ENCODE measurements at places on chromosomes 11 and 22.

DNA sequence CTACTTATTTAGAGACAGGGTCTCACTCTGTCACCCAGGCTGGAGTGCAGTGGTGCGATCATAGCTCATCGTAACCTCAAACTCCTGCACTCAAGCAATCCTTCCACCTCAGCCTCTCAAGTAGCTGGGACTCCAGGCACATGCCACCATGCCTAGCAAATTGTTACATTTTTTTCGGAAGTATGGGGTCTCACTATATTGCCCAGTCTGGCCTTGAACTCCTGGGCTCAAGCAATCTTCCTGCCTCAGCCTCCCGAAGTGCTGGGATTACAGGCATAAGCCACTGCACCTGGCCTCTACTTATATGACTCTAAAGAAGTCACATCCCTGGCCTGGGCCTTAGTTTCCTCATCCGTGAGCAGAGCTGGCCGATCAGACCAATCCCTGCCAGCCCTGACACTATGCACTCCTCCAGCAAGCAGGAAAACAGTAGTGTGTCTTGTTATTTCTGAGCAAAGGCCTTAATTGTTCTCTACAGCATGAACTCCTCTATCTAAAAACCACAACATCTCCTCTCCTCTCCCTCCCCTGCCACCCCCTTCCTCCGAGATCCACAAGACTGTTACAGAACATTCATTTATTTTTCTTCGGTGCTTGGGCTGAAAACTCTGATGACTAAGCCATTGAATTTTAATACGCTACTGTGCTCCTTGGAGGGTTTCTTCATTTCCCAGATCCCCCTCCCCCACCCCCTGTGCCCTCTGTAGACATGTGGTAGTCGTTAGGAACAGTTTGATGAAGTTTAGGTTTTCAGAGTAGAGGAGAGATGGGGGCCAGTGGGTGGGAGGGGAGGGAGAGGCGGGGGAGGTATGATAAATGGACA lies 91.5 kb downstream of the ABTB2 start:
- DNase-seq: no peak

GRCh38 chr11:75667255-75667830 lies 1.5 kb downstream of the MAP6 start:
- peak; percentile 5 for DNase-seq

DNA sequence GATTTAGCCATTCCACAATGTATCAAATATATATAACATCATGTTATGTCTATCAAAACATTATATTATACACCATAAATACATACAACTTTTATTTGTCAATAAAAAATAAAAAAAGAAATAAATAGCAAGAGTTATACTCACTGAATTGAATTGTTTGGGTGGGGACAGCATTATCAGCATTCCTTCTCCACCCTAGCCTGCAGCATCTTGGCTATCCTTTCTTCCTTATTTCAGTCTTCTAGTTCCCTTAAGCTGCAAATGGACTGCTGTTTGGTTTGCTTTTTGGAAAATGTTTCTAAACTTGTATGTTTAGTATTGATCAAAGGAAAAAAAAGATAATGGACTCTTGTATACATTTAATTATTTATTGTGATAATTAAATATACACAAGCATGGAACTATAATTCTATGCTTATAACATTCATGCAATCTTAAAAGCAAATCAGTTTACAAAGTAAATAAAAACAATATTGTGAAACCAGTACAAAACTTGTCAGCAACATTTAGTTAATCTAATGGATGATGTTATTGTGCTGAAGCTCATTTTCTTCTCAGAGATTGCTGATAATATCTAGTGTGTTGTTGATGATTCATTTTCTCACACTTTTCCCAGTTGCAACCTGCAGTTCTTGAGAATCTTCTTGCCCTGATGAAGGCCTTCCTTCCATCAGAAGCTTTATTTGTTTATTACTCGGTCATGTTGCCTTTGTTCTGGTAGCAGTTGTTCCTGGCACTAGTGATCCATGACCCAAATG lies 5.0 kb downstream of the ARHGAP42 start:
- no peak for DNase-seq

GRCh38 chr11:34324466-34324865 lies 33.3 kb downstream of the ABTB2 start:
- DNase-seq: no peak

DNA sequence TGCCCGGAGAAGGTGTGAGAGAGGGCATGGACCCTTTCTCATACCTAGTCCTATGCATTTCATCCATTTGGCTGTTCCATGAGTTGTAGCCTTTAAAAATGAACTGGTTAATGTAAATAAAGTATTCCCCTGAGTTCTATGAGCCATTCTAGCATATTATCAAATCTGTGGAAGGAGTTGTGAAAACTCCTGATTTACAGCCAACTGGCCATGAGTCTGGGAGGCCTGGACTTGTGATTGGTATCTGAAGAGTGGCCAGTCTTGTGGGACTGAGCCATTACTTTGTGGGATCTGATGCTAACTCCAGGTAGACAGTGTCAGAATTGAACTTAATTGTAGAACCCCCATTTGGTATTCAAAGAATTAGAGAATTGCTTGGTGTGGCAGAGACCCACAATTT lies 48.4 kb downstream of the FAM118A start:
- no peak for DNase-seq

GRCh38 chr22:48714231-48714630 lies 1113.4 kb downstream of the BRD1 start:
- DNase-seq: no peak

- no peak for DNase-seq
These were observed 27.7 kb downstream of the OR6Q1 start for GRCh38 chr11:58058276-58059006.

DNA sequence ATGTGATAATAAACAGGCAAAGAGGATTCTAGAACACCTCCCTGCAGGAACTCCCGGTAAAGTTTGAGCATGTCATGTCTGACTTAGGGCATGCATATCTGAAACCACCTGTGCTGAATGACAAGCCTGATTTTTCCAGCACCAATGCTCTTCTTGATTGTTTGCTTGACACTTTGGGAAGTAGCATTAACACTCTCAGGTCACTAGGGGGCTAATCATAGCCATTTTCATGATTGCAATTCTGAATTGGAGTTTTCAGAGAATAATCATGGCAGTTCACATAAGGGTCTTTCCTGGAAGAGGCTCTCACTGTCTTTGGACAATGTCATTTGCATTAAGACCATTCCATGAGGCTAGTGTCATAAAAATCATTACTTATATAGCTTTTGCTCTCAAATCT lies 234.4 kb upstream of the MTNR1B start:
- no peak for DNase-seq

DNA sequence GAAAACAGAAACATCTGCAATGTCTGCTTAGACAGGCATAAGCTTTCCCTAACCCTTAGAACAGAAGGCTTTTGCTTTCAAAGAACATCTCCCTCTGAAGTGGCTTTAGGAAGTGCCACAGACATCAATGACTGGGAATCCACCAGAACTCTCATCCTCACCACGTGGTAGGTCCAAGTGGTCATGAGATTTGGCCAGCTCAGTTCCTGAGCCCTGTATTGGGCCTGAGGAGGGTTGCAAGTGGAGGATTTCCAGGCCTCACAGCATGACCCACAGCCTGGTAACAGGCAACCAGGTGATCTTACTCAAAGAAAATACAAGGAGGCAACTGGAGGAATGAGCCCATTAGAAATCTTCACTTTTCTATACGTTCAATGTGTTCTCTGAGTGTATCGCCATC lies 1.6 kb downstream of the CASP1 start:
- DNase-seq: no peak

DNA sequence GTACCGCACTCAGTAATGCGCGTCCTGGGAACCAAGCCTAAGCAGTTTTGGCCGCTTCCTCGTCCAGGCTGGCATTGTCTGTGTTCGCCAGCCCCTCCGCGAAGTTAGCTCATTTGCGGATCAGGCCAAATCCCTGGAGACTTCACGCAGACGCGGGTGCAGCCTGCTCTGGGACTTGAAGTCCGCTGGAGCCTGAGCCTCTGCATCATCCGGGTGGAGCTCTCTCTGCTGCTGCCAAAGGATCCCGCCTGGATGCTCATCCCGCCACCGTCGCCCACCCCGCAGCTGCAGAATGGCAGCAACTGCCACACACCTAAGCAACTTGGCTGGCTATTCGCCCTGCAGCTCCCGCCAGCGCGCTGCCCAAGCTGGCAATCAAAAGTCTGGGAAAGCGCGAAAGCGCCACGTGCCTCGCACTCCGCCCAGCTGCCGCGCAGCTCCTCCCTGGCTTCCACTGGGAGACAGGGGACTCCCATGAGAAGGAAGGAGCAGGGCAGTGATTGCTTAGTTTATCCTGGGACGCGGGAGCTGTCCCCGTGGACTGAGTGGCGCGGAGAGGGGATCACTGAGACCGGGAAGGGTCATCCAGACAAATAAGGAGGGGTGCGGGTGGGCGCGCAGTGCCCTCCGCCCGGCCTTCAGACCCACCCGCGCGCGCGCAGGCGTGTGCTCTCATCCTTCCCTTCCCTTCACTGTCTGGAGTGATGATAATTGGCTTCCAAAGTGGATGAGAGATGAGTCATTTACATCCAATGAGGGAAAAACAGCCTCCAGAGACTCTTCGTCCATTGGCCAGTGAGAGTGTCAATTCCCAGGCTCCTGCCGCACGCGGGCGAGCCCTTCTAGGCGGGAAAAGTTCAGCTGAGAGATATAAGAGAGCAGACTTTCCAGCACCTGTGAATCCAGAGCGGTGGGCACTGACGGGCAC lies 23.2 kb upstream of the GLYATL1B start:
- no peak for DNase-seq

- peak; percentile 38 for DNase-seq
These were observed 30.4 kb downstream of the COMMD9 start for GRCh38 chr11:36258730-36259360.

- DNase-seq: no peak
These were observed 28.9 kb upstream of the RAB1B start for GRCh38 chr11:66239511-66239910.

GRCh38 chr11:128246810-128247594 lies 340.4 kb downstream of the ETS1 start:
- DNase-seq: no peak

- no peak for DNase-seq
These were observed 588 bp upstream of the FAT3 start for GRCh38 chr11:92224054-92224406.

DNA sequence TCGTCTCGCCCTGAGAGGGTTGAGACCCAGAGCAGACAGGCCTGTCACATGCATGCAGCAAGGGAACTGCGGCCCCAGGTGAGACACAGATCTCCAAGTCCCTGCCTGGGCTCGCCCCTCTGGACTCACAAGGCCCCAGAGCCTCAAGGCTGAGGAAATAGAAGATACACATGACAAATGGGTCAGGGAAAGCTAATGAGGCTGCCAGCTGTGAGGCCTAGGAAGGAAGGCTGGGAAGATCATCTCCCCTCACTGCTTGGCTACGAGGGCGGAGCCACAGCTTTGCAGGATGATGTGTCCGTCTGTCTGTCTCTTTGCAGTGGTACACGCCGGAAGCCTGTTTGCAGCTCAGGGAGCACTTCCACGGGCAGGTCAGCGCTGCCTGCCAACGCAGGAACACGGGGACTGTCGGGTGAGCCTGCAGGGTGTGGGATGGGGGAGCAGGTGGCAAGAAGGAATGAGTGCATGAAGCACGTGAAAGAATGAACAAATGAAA lies 4.5 kb downstream of the RAB36 start:
- DNase-seq: no peak

DNA sequence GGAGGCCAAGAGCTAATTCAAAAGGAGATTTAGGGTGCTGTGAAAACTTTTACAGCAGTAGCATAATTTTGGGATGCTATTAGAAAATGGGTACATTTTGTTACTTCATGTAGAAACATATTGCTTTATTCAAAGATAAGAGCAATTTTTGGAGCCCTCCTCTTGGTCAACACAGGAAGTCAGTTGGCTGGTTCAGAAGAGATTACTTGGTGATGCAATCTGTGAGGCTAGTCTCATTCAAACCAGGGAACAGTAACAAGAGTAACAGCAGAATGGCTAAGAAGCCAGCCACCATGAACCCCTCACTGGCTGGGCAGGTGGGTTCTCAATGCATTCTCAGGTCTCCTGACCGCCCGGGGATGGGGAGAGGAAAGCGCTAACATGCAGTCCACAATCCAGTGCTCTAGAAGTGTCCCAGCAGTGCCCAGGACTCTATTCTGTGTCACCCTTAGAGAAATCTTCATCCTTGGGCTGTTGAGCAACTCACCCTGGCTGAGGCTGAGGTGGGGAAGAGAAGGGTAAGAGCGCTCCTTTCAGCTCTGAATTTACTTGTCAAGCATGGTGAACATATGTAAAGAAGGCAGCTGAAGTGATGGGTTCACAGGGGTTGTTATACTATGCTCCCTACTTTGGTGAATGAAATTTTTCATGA lies 262.2 kb upstream of the UBASH3B start:
- no peak for DNase-seq

DNA sequence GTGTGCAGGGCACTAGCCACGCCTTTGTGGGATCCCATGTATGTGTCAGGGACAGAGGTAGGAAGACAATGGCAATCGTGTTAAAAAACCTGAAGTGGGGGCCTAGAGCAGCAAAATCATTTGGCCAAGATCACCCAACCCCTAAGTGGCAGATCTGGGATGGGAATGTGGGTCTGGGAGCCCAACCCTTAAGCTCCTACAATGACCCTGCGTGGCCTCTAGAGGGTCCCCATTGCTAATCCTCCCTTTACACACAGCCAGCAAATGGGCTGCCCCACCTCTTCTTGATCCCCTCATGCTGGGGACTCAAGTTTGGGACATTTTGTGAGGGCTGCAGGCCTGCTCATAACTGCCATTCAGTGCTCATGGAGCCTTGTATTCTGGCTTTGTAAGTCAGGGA lies 73.2 kb upstream of the SUSD2 start:
- DNase-seq: no peak

DNA sequence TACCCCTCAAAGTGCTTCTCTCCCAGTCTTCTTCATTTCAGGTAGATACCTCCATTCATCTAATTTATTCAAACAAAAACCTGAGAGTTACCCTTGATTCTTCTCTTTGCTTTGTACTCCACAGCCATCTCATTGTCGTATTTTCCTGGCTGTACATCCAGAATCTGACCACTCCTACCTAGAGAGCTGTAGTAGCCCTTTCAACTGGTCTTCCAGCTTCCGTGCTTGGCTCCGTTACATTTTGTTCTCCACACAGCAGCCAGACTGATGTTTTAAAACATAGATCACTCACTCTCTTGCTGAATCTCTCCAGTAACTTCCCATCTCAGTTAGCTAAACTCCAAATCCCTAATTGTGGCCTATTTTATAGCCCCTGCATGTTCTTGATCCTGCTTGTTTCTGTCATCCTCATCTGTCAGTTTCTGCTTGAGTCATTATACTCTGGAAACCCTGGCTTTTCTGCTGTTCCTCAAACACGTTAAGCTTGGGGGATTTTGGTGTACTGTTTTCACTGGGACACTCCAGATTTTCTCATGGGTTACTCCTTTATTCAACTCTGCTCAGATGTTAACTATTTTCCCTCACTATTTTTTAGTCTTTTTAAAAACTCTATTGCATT lies 7.4 kb downstream of the SPCS2 start:
- DNase-seq: no peak

DNA sequence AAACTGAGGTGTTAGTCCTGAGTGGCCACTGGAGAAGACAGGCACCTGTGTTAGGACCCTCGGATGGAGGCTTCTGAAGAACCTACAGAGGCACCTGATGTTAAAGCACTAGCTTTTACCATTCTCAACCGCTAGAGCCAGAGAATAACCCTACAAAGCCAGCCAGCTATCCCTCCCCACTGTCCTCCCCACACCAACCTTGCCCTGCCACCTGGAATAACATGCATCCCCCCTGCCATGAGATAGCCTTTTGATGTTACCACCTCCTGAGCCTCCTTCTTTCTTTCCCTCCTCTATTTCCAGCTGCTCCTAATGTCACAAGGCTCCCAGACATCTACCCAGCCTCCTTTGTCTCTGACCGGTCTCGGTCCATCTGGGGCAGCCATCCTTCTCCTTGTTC lies 28.1 kb downstream of the COMMD9 start:
- DNase-seq: no peak

Data from activated CD4-positive, alpha-beta T cell treated with anti-CD3 and anti-CD28 coated beads, Interleukin-2, Interleukin-6, amounts not matched to agents 100 ng/mL and 50 ng/mL, durations not matched to agents 16 hours and 8 hours (primary cell).